ENCODE measurements at places on chromosomes 4 and X.

DNA sequence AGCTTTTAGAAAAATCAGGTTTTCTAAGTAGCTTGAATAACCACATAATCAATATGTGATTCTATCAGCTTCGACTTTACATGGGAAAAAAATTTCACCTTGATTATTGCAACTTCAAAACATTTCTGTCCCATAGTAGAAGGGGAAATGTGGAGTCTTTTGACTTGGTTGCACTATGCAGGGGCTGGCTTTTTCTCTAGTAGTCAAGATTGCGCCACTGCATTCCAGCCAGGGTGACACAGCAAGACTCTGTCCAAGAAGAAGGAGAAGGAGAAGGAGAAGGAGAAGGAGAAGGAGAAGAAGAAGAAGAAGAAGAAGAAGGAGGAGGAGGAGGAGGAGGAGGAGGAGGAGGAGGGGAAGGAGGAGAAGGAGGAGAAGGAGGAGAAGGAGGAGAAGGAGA is 84.9 kb downstream of the MAML3 start:
- no peak for DNase-seq

DNA sequence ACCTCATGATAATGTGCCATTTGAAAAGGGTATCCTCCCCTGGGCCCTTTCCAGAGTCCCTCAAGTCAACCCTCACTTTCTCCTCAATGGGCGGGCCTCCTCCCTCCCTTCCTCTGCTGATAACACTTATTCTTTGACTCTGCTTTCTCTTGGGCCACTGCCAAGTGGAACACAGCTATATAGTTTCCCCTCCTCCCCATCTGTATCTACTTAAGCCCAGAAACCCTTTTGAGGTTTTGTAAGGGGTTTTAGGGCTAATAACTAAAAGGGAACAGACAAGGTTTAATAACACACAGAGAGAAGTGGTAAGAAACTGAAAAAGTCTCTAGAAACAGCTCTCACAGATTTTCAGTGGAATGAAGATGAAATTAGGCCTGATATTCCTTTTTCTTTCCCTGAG is 116.7 kb downstream of the GPC3 start:
- DNase-seq, result no peak

- peak; percentile 65 for DNase-seq
These were observed at the start of gene ELOVL6 for GRCh38 chr4:110198435-110199416. ELOVL6 (minus strand) TSS chr4:110198615; CDS start chr4:110198335, 280 bp downstream.

DNA sequence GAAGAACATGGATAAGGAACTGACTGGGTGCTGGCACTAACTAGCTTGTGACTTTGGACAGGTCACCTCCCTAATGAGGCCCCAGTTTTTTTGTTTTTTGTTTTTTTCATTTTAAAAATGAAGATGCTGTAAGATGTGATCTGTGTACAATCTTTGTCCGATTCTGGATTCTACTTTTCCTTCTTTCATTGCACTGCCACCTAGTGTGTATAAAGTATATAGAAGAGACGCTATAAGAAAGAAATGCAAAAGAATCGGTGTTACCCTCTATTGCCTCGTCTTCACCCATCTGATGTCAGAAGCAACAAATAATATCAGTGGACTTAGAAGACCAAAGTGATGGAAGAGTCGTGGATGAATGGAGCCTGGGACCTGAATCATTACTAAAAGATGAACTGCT is 58.6 kb upstream of the P2RY10 start:
- DNase-seq, result no peak

DNA sequence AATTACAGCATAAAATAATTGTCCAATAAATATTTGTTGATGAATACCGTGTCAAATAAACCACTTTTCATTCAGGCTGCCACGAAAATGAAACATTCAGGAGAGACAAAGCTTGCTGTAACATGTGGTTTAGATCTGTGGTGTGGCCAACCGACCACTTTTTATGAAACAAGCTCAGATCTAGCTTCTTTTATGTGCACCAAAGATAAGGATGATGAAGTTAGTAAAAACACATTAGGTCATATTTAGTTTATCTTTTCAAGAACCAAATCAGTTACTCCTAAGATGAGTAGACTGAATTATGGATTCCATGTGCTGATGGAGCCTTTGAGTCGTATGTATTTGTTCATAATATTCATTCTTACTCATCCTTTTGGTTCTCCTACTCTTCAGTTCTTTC is 35.8 kb downstream of the STOX2 start:
- DNase-seq, result no peak

DNA sequence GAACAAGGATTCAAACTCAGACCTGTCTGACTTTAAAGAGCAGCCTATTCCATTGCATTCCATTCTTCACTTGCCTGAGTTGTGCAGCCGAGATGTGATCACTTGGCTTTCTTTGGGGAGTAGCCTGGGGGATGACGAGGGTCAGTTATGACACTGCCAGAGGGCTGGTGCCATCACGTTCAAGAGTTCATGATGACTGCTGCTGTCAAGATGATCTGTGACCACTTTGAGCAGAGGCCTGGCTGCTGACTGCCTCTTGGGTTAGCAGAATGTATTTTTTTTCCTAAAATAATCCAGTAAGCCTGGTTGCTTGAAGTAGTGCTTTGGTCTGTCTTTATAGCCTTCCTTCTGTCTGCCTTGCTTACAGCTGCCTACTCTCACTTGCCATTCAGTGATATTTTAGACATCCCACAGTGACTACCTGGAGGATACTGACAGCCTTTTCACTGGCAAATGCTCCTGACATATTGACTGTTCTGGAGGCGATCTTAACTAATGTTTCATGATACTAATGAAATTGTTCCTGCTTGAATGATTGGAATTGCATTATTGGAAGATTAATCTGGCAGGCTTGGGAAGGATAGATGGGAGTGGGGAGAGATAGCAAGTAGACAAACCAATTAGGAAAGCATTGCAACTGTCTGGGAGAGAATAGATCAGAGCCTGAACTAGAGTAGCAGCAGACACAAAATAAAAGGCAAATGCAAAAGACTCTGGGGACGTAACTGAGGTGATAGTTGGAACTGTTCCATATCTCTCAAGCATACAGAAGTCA is 221.6 kb upstream of the LCORL start:
- no peak for DNase-seq

- peak; percentile 39 for DNase-seq
These were observed 32.7 kb downstream of the ACSL1 start for GRCh38 chr4:184792950-184793555.

GRCh38 chr4:38230121-38230801 is 270.1 kb downstream of the PTTG2 start:
- no peak for DNase-seq

DNA sequence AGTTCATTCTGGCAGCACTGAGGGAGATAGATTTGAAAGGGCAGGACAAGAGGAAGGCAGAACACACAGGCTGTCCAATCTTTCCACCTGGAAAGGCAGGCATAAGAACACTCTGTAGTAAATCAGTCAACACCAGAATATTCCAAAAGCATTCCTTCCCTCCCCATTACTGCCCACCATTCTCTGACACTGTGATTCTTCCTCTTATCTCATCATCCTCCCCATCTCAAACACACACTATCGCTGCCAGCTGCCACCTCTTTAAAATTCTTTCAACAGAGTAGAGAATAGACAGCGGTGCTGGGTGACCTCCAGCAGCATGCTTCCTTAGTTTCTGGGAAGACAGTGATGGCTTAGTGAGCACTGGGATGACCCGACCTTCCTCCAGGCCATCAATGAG is 53.7 kb upstream of the MYOZ2 start:
- no peak for DNase-seq

- no peak for DNase-seq
These were observed 182.2 kb upstream of the KCNIP4 start for GRCh38 chr4:22130741-22131140.
